Activated T-cell treated with anti-CD3 and anti-CD28 coated beads, Interleukin-2, amount 50 U/mL, for 72 hours (primary cell): ENCODE measurements at places on chromosomes 6 and 20.
A peak's percentile ranks its signal among the peaks of the same experiment; 100 is the strongest.

DNA sequence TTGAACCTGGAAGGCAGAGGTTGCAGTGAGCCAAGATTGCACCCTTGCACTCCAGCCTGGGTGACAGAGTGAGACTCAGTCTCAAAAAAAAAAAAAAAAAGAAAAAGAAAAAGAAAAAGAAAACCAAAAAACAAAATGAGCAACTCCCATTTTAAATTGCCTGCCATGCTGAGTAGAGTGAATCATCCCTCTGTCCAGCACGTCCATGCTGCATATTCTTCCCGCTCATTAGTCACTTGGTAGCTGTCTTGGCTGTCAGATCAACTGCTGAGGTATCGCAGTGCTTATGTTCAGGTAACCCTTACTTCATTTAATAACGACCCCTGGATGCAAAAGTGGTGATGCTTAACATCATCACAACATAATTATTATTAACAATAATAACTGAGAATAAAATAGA lies 72.6 kb upstream of the RNF24 start:
- no peak for DNase-seq

DNA sequence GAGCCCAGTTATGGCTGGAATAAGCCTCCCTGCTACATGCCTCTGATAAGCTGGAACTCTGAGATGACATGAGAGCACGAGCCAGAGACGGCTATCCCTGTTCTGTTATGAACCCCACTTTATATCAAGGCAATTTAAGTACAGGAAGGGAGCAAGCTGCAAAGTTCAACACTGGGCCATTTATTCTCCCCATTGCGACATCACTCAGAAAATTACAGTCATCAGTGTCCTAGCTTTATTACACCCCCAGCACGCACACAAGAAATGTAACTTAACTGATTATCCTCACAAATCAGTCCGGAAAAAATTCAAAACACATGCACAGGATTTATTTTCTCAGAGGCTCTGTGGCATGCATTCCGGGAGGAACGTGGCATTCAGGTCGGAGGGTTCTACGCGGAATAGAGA lies 125.3 kb upstream of the SLC2A12 start:
- DNase-seq = no peak

- no peak for DNase-seq
Measured at GRCh38 chr6:115717472-115717871, 343.2 kb downstream of the FRK start.

DNA sequence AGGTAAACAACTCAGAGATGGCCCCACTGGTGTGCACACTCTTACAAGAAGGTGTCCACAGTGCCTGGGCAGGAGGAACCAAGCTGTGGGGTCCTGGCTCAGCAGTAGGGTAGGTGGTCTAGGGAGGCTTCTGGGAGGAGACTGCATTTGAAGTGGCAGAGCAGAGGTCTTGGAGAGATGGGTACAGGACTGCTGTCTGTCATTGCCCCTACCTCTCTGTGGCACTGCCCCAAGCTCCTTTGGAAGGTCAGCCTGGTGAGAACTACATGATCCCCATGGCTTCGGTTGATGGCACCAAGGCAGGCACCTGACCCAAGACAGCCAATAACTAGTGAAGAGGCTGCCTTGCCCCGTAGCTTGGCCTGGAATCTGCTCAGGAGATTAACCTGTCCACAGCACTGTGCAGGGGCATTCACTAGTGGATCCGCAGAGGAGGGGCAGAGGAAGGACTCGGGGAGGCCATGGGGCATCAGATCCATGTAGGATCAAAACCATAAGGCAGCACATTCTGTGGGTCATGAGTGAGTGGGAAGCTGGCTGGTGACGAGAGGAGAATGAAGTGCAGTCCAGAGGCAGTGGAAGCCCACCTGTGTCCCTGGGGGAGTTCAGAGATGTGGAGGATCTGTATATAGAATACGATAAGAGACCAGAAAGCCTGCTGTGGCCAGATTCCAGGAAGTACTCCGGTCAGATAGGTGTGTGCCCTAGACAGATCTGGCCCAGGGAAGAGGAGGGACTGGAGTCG lies 162.0 kb downstream of the GRM4 start:
- no peak for DNase-seq

DNA sequence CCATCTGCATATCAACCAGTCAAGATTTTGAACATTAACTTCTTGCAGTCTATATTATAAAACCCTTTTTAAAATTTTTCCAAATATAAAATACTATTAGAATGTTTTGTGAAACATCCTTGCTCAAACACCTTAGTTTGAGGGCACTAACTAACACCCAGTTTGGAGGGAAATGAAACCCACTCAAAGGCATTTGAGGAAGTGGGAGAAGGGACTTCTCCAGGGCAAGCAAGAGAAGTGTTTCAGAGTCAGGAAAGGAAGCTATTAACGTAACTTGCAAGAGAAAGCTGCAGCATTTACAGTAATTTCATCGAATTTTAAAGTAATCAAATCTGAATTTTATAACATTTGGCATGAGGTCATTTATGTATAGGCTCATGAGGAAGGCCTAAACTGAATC lies 21.3 kb downstream of the MTFR2 start:
- no peak for DNase-seq

DNA sequence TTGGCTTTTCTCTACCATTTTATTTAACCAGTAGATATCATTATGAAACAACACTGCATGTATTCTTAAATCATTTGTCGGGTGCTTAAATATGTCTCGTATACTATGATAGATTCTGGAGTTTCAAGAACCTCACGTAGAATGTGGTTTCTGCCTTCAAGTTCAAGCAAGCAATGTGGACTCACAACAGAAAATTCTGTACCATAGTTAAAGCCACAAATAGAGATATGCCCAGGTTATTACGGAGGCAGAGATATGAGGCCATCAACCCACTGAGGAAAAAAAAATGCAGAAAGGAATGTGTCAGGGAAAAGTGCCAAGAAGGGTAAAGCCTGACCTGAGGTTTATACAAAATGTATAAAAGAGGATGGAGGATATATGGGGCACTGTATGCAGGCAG lies 109.9 kb downstream of the GFRAL start:
- DNase-seq = no peak

GRCh38 chr20:51100617-51101016 lies 77.7 kb upstream of the KCNG1 start:
- DNase-seq = no peak

GRCh38 chr6:170372380-170373325 lies 66.1 kb downstream of the FAM120B start:
- no peak for DNase-seq

GRCh38 chr20:21238818-21239536 lies 64.2 kb upstream of the XRN2 start:
- no peak for DNase-seq

DNA sequence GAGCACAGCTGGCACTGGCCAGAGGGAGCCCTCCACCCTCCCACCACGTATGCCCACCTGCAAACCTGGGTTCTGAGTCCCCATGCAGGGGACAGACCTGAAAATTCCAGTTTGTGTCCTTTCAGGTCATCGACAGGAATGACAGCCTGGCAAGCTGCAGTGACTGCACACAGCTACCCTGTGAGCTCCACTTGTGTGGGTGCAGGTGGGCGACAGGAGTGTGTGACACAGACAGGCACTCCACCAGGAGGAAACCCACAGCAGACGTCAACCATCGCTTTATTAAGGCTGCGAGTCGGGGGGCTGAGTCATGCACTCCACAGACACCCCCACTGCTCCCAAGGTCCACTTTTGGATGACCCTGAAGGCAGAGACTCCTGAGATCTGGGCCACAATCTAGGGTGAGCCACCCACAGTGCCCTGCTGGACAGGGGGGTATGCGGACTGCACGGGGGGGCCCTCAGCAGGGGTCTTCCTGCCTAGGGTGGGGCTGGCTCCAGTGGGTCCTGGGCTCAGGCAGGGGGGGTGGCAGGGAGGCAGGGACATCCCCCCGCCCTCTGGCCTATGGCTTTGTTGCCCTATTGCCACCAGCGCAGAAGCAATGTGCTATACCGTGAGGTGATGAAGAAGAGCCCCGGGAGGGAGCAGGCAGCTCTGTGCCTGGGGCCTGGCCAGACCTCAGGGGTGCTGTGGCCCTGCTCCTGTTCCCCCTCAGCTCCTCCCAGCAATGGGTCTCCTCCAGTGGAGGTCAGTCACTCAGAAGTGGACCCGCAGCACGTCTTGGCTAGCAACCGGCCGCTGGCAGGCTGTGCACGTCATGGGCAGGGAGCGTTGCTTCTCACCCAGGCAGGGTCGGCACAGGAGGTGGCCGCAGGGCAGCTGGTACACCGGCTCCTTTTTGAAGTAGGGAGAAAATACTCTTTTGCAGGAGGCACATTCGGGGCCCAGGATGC lies 25.1 kb upstream of the AVP start:
- DNase-seq = no peak

GRCh38 chr6:84581494-84582259 lies 182.7 kb downstream of the TBX18 start:
- DNase-seq = no peak

- DNase-seq = no peak
Measured at GRCh38 chr20:14114065-14114704, 118.9 kb downstream of the MACROD2 start.

GRCh38 chr20:63544241-63544957 lies 3.1 kb downstream of the SRMS start:
- DNase-seq = no peak

- no peak for DNase-seq
Measured at GRCh38 chr6:151119823-151120524, 119.8 kb upstream of the AKAP12 start.

GRCh38 chr20:35040646-35041045 lies 52.0 kb downstream of the TRPC4AP start:
- no peak for DNase-seq

GRCh38 chr20:38692436-38693411 lies 31.6 kb upstream of the SLC32A1 start:
- DNase-seq = peak; percentile 43

DNA sequence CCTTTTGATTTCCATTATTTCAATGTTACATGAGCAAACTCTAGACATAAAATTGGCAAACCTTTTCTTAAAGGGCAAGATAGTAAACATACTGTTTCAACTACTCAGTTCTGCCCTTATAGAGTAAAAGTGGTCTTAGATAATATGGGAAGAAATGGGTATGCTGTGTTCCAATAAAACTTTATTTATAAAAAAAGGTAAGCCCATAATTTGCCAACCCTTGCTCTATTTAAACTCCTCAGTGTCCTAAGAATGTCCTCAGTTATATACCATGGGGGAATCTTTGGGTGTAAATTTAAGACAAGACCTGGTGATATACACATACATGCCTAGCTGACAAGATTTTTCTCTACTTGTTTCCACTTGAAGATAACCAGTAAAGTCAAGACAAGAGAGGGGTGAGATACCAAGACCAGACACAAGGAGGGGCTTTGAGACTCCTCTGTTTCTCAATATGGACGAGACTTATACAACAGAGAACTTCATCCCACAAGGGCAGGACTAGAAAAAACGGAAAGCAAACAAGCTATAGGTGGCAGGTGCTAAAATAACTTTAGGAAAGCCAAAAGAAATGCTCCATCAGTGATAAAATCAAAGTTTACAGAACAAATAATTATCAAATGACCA lies 10.5 kb downstream of the SNX3 start:
- no peak for DNase-seq

DNA sequence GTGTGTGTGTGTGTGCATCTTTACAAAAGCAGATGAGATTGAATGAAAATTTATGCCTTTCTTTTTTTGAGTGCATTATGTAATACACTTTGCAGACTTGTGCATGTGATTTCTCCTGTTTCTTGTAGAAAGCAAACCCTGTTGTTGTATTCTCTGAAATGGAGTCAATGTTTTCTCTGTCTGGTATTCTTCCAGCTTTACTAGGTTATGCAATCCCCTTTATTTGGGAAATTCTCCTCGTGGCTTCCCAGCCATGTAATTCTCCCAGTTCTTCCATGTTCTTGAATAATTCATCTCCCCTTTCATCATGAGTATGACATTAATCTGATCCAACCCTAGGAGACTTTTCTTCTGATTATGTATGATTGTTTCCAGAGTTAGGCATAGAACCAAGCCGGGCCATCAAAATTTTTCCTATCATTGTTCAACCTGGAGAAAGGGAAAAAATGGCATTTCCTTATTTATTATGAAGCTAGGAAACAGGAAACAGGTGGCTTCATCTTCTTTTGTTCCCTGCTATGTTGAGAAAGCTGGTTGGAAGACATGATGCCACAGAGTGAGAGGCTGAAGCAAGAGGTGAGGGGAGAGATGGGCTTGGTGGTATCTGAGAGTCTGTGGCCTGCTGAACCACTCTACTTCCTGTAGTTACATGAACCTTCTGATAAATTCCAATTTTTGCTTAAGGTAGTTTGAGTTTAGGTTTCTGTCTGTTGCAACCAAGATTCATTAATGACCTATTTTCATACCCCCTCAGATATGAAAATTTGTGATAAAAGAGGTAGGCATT lies 68.8 kb downstream of the PRL start:
- no peak for DNase-seq

DNA sequence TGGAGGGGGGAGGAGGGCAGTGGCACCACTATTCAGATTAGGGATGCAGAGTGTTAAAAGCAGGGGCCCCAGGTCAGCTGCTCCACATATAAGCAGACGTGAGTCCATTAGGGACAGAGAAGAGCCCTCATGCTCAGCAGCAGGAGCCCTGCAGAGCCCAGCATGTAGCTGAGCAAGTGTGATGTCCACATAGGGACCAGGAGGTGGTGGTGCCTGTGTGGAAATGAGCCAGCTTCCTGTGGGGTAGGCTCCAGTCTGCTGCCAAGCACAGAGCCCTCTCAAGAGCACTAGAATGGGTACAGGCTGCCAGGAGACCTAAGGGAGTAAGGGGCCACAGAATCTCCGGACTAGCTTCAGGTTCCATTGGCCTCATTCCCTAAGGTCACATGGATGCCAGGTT lies 57.9 kb upstream of the MLN start:
- DNase-seq = no peak
